ENCODE measurements at places on chromosomes 12 and 14. TPM values are rescaled to one million over a fixed set of nuclear protein-coding genes. Genes with fewer than 3 reads are reported as not detected.

C12orf43 gene
- polyA plus RNA-seq: 15.0 TPM

DNA sequence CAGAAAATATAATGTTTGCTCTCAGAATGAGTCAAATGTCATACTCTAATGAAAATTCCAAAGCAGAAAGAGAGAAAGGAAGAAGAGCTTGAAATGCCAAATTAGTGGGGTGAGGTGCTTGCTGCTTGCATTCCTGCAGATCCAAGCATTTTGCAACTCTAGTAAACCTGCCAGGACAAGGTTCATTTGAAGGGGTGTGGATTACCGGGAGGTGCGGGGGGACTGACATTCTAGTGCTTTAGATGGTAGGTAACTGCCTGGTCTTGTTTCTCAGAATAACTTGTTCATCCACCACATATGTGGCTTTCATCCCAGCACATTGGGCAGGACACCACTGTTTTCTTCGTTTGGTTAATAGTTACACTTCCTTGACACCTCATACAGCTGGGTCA lies 144.4 kb downstream of the AKAP6 start:
- no peak for DNase-seq

DNA sequence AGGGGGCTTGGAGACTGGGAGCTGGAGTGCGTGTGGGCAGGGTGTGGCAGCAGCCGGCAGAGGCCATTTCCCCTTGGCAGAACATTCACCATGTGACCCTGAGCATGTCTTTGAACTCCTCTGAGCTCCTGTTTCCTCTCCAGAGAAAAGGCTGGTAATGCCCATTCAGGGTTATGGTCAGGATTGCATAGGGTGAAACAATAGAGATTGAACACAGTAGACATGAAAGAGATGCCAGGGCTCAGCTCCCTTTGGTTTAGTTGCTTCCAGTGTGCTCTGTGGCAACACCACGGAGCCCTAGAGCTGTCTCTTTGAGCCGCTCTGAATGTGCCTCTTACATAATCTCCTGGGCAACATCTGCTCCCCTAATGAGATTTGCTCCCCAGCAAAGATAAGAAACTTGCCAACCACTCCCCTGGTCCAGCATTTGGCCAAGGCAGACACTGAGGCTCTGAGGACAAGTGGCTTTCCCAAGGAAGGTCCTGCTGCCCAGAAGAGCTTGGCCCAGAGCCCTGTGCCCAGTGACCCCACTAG lies 4.6 kb downstream of the IFI27 start:
- DNase-seq: no peak

GRCh38 chr12:84128117-84128991 lies 784.2 kb downstream of the SLC6A15 start:
- no peak for DNase-seq

DNA sequence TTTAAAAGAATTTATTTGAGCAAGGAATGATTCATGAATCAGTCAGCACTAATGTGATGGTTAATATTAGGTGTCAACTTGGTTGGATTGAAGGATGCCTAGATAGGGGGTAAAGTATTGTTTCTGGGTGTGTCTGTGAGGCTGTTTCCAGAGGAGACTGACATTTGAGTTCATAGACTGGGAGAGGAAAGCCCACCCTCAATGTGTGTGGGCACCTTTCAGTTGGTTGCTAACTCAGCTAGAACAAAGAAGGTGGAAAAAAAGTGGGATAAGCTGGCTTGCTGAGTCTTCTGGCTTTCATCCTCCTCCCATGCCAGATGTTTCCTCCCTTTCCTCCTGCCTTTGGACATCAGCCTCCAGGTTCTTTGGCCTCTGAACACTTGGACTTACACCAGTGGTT lies 47.2 kb downstream of the TESPA1 start:
- no peak for DNase-seq

GRCh38 chr14:101185073-101185835 lies 281.7 kb upstream of the RTL1 start:
- no peak for DNase-seq

Measured in naive B cell (primary cell).